ENCODE measurements at places on chromosomes 2 and 18. TPM values are rescaled to one million over a fixed set of nuclear protein-coding genes. Genes with fewer than 3 reads are reported as not detected.

DARS1 gene
- 69.7 TPM for total RNA-seq

KCNJ13 gene
- total RNA-seq: not detected

DAW1 gene
- total RNA-seq: not detected

ASTL gene
- not detected for total RNA-seq

ZNF385B gene
- total RNA-seq: not detected

G6PC2 gene
- not detected for total RNA-seq

CENPA gene
- total RNA-seq: 2.4 TPM

RTKN gene
- total RNA-seq: 88.4 TPM

LDAH gene
- 23.3 TPM for total RNA-seq

COLEC11 gene
- not detected for total RNA-seq

ADRA2B gene
- 0.07 TPM for total RNA-seq

SCN3A gene
- total RNA-seq: under 0.01 TPM

SKA1 gene
- total RNA-seq: 4.1 TPM

RNF152 gene
- total RNA-seq: 4.7 TPM

IL1RL1 gene
- 5.1 TPM for total RNA-seq

ANKRD30BL gene
- total RNA-seq: 0.14 TPM

DNA sequence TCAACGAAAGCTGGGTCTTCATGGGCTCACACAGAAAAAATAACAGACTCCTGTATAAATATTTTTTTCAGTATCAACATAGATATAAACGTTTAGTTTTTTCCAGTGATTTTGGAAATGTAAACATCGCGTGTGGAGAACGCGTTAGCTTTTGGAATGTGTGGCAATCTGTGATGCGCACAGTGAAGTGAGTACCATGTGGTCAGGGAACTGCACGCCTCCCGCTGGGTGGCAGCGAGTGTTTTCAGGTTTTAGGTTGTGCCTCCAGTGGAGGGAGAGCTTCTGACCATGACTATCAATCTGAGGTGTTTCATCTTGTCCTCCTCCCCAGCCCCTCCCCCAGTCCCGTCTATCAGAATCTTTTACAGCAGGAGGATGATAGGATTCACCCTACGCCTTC lies 127.8 kb downstream of the ARHGAP28 start:
- no peak for DNase-seq

DNA sequence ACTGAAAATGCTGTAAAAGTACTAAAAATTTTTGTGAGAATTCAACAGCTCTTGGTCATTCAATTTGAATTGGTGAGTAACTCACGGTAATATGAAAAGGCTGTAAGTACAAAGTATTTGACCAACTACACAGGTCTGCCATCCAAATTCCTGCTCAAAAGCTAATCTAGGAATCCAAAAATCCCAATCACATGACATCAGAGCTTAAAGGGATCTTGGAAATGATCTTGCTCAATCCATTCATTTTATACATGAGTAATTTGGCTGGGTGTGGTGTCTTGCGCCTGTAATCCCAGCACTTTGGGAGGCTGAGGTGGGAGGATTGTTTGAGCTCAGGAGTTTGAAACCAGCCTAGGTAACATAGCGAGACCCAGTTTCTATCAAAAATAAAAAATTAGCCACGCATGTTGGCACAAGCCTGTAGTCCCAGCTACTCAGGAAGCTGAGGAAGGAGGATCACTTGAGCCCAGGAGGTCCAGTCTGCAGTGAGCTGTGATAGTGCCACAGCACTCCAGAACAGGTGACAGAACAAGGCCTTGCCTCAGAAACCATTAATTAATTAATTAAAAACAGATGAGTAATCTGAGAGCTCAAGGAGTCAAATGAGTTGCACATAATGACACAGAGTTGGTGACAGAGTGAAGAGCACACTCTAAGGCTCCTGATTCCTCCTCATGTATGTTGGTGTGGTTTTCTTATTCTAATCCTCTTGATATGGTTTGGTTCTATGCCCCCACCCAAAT lies 19.8 kb downstream of the SPIRE1 start:
- no peak for DNase-seq

GRCh38 chr2:229118336-229118735 lies 152.8 kb downstream of the PID1 start:
- no peak for DNase-seq

DNA sequence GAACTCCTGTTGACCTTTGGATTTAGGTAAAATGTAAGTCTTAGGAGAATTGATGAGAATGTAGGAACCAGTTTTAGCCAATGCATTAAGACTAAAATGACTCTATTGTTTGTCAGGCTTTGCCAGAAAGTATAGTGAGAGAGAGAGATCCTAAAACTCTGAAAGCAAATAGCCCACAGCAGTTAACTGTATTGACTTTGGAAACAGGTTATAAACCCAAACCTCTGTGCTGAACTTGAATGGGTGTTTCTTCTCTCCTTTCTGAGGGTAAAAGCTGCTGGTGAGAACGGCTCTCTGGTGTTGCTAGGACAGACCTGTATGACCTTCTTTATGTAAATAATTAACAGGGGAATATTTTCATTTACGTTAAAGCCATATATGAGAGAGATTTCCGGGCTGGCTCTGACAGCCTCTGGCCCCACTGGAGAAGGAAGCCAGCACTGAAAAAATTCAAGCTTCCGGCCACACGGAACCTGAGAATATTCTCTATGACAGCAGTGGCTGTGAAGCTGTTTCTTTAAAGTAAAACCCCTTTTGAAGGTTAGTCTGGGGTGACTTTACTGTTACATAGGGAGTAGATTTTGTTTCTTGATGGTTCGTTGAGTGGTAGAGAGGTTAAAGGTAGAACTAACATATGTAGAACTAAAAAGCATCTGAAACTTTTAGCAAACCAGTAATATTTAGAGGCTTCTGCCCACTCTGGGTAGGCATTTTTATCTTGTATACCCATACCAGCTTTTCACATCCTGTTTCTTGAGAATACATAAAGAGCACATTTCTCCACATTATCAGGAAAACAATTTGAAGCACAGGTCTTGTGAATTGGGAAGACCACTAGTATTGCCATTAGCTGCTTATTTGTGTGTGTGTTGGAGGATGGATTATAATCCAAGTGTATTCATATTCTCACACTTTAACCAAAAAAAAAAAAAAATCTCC lies 123.8 kb downstream of the SPTBN1 start:
- no peak for DNase-seq

- DNase-seq: no peak
These were observed 26.9 kb upstream of the PPP1R1C start for GRCh38 chr2:181958726-181959125.

GRCh38 chr2:115609978-115610377 lies 1167.5 kb downstream of the DPP10 start:
- peak; percentile 12 for DNase-seq

- no peak for DNase-seq
These were observed 126.3 kb downstream of the C2orf74 start for GRCh38 chr2:61288070-61288841.

DNA sequence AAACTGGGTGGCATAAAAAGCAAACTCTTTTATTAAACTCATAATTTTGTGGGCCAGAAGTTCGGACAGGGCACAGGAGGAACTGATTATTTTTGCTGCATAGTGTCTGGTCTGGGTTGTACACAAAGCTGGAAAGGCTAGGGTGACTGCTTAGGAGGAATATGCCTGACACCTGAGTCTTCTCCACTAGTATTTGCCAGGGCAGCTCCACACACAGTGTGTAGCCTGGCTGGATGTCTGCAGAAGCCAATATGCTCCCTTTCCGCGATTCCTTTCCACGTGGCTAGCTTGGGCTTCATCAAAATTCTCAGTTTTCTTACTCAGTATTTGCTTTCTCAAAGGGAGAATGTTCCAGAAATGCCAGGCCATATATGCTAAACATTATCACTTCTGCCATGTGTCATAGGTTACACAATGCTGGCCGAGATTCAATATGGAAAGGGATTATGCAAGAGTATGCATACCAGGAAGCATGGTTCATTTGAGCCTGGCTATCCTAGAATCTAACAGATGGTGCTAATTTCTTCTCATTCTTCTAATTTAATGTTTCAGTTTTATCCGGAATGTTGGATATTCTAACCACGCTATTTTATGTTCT lies 142.7 kb upstream of the DOK6 start:
- DNase-seq: peak; percentile 29

- no peak for DNase-seq
These were observed 495.1 kb upstream of the TCF4 start for GRCh38 chr18:56083097-56083521.

DNA sequence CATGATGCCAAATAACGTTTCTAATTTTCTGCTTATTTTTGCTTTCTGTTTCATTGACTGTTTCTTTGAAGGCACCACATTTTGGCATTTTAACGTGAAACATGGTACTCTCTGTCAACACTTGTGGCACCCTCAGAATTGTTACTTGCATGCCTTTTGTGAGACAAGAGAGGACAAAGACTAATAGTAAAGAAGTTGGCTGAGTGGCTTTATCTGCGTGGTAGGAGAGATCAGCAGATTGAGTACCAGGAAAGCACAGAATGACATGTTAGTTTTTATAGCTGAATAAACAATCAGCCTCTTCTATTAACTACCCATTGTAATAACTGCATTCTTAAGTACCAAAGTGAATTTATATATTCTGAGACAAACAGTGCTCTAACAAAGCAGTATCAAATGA lies 8.6 kb downstream of the ZNF638 start:
- no peak for DNase-seq

GRCh38 chr18:12750076-12750714 lies 47.4 kb downstream of the PSMG2 start:
- DNase-seq: no peak

DNA sequence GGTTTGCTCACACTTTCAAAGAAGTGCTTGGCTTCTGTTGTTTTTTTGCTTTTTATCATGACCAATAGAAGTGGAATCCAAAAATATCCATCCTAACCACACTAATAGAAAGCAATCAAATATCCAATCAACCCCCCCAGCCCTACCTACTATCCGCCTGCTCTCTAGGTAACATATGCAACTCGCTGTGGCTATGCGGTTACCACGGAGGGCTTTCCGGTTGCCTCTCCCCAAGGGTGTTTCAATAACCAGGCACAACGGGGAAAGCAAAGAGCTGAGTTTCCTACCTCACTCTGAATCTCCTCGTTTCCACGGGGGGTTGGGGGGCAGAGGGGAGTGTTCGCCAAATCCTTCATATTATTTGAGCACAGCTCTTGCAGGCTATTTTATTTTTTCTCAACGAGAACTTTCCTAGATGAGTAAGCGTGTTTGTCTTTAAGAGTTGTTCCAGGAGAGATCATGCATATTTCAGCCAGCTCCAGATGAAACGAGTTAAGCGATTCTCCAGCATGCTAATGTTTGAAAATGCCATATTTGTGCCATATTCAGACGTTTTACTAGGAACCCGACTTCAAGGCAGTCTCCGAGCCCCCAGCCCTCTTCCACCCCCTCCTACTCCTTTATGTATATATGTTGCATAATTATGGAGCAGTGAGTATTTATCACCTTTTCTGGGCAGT lies 30.3 kb downstream of the PAX3 start:
- DNase-seq: no peak

DNA sequence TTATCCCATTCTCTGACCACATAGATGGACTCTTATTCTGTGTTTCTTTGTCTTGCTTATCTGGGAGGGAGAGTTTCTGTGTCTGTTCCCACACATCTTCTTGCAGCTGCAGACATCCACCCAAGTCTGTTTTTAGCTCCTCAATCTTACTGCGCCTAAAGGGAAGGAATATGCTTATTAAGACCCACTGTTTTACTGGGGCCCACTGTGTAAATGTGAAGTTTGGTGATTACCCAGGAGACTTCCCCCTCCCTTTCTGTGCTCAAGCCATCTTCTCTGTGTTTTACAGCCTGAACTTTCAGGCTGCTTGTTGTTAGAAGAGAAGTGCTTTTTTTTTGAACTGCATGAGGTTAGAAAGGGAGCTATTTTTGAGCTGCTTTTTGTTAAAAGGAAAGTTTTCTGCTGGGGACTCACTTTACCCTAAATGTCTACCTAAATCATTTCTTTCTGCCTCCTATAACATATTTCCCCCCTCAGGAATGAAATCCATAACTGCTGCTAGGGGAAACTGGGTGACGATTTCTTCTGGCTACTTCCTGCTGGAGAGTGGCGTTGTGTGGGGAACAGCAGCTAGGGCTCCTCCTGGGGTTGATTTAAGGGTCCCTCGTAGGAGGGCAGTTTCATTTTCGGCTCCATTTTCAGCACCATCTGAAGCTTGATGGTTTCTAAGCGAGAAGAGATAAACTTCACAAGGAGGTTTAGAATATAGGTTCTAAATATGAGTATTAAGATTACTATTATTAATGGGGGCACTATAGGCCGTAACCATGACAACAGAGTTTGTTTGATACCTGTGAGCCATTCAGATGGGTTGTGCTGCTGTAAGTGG lies 39.5 kb upstream of the GMCL1 start:
- DNase-seq: no peak

- peak; percentile 62 for DNase-seq
These were observed 3.7 kb upstream of the PCBP1 start for GRCh38 chr2:70083344-70084156.

DNA sequence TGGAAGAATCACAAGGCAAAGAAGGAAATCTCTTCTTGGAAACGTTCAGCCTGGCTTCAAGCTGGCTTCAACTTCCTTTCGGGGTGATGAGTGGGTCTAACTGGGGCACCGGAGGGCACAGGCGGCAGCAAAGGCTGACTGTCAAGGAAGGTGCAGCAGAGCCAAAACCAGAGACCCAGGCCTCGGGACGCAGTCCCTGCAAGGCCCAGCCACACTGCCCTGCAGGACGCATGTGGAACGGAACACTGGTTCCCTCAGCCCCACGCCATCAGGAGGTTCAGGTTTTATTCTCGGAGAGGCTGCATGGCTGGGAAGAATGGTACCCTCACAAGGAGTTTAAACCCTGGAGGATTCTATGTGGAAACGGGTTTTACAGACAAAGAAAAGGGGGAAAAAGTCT lies 165.5 kb downstream of the HDAC4 start:
- no peak for DNase-seq

- DNase-seq: peak; percentile 23
These were observed 306.5 kb upstream of the TNP1 start for GRCh38 chr2:217166241-217166850.

- DNase-seq: no peak
These were observed 7.0 kb downstream of the C2orf81 start for GRCh38 chr2:74414441-74414840.

GRCh38 chr2:219591091-219591490 lies 6.6 kb upstream of the STK11IP start:
- no peak for DNase-seq

GRCh38 chr2:160197587-160197986 lies 2.5 kb downstream of the ITGB6 start:
- no peak for DNase-seq
